HT1080 (cell line): ENCODE measurements at places on chromosomes 6 and 20.
A peak's percentile ranks its signal among the peaks of the same experiment; 100 is the strongest.

DNA sequence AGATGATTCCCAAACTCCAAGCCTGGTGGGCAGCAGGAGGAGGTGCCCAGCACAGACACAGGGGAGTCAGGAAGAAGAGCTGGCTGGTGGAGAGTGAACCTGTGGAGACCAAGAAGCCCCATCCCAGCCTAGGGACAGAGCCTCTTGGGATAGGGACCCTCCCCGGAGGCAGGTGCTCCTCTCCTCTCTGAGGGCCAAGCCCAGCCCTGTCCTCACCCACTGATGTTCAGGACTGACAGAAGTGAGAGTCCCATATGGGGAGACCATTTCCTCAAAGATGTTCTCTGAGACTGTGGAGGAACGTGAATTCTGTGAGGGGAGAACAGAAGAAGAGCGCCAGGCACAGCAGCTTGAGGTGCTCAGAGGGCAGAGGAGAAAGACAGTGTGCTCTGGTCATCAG, 2.4 kb upstream of the EBF4 start:
- DNase-seq = no peak

- no peak for DNase-seq
These were observed 2.8 kb downstream of the ADNP start for GRCh38 chr20:50928469-50928868.

DNA sequence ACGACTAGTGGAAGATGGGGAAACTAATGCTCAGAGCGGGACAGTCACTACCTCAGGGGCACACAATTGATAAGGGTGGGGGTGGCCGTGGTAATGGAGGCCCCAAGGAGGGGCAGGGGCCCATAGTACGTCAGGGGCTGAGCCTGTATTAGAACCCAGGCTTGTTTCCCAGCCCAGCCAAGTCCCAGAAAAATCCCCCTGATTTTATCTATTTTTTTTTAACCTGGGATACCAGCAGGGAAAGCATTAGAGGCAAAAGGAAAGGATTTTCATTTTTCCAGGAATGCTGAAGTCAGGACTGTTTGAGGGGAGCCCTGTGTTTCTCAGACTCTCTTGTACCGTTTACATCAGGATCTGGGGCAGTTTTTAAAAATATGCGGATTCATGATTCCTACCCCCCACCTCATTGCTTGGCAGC, 382 bp downstream of the MYH7B start:
- DNase-seq = no peak

DNA sequence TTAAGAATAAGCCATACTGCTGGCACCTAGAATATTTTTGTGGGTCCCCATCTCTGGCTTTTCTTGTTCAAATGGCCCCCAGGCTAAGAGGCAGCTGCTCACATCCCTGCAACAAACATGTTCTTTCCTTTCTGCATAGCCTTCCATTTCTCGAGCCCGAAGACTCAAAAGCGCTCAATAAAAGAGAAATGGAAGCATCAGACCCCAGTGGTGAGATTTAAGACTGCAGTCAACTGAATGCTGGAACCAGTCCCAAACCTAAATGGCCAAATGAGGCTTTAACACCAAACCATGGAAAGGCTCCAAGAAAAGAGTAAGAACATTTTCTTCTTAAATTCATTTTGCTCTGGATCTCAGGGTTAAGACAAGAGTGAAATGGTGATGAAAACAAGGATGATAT, 122.1 kb upstream of the TRAF3IP2 start:
- no peak for DNase-seq

DNA sequence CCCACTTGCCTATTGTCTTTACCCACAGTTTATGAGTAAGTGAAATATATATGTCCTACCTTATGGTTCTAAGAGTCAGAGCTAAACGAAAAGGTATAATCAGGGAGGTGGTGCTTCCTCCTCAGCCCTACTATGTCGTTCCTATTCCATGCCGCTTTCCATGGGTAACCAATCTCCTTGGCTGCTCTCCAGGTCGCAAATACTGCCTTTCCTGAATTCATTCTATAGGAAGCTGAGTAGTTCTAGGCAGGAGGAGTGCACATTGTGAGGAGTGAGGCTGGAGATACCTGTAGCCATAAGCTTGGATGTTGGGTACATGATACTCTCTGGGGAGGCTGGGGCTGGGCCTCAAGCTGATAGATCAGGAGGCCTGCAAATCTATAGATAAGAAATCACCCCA, 5.8 kb downstream of the IL20RA start:
- no peak for DNase-seq

DNA sequence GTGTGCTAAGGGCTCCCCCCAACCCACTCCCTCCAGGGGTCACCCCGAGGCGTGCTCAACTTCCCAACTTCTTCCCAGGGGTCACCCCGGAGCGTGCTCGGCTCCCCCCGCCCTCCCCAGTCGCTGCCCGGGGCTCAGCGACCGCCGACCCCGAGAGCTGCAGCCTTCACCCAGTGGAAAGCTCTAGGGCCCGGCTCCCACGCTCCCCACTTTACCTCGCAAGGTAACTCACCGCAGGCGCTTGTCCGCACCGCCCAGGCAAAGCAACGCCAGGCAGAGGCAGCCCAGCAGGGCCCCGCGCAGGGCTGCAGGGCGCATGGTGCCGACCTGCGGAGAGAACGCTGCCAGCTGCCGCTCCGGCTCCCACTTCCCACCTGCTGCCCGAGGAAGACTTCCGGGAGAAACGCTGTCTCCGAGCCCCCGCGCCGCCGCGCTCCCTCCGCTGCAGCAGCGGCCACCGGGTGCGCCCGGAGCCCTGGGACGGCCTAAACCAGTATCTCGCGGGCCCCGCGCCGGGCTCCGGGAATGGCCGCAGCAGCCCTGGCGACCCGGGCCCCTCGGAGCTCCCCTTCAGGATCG, 396 bp downstream of the RNASET2 start:
- DNase-seq = no peak

GRCh38 chr6:145283856-145284255, 451.5 kb downstream of the EPM2A start:
- DNase-seq = no peak

DNA sequence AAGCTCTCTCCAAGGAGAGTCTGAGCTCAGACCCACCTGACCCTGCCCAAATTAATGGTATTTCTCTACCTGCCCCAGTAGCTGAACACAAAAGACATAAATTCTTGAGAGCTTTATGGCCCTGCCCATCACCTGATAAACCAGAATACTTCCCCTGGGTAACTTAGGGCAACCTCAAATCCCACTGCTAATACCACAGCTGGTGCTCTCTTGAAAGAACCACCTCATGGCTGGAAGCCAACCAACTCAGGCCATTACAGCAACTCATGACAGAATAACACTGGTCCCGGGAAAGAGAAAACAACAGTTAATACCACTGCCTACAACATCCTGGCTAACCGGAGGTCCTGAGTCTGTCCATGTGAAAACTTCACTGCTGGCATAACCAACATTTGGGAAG, 328.6 kb downstream of the NKAIN2 start:
- DNase-seq = peak; percentile 33

- no peak for DNase-seq
These were observed 179.3 kb downstream of the TBXT start for GRCh38 chr6:165988302-165988756.

- peak; percentile 93 for DNase-seq
These were observed 73.4 kb upstream of the NOX3 start for GRCh38 chr6:155528982-155529453.

DNA sequence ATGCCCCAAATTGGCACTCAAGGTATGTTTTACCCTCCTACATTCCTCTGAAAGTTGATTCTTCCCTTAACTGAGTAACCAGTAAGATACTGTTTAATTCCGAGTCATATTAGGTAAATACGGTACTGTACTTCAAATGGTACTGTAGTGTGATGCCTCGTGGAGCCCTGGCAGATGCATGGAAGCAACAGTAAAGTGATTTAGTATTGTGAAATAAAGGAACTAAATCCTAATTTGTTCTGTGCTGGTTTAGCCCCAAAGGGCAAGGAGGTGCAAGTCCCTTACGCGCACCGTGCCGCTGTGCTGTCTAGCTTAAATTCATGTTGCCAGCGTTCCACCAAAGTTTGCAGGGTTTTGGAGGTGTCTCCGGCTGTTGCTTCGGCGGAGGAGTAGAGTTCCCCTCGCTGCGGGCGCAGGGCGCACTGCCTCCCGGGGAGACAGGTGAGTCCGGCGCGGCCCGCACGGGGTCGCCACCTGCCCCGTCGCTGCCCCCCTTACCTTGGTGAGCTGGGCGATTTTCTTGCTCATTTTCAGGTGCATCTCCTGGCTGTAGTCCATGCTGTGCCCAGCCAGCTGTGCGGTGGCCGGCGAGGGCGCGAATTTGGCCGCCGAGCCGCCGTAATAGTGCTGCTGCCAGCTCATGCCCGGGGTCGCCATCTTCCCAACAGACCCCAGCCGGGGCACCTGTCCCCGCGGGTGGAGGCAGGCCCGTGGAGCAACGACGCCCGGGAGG, 655 bp downstream of the FAM184A start:
- no peak for DNase-seq

DNA sequence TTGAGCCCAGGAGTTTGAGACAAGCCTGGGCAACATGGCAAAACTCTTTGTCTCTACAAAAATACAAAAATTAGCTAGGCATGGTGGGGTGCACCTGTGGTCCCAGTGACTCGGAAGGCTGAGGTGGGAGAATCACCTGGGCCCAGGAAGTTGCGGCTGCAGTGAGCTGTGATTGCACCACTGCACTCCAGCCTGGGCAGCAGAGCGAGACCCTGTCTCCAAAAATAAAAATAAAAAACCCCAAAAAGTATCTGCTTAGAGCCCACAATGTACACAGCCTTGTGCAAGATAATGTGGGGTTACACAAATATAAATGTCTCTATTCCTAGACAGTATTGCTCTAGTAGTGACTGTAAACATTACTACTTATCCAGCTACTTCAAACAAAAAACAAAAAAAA, 5.9 kb downstream of the ESF1 start:
- DNase-seq = no peak

GRCh38 chr6:163306000-163306399, 108.5 kb upstream of the QKI start:
- DNase-seq = no peak

- peak; percentile 19 for DNase-seq
These were observed 5.3 kb downstream of the MMUT start for GRCh38 chr6:49457771-49458170.

GRCh38 chr20:46023999-46024398, 5.0 kb upstream of the SLC12A5 start:
- peak; percentile 40 for DNase-seq

DNA sequence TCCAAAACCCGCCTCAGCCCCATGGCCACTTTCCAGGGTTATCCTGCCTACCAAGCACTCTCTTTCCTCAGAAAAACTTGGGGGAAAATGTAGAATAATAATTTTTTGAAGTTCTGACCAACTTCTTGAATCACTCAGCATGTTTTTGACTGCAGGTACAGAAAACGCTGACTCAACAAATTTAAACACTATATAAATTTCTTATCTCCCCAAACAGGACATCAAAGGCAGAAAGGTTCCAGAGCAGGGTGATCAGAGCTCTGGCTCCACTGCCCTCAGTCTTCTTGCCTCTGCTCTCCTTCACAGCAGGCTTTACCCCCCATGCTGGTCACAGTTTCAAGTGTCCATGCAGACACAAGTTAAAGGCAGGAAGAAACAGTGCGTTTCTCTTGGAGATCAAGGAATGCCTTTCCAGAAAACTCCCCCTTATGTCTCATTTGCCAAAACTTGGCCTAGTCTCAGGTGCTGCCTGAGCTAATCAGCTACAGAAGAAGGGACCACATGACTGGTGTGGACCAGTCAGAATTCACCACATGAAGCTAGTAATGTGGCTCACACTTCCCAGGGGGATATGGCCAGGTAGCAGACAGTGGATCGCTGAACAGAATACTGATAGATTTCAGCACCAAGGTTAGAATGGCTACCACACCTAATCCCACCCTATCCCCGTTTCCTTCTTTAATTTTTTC, 24.4 kb upstream of the SLC17A3 start:
- no peak for DNase-seq

- no peak for DNase-seq
These were observed 17.5 kb downstream of the MRPS18A start for GRCh38 chr6:43669922-43670622.

DNA sequence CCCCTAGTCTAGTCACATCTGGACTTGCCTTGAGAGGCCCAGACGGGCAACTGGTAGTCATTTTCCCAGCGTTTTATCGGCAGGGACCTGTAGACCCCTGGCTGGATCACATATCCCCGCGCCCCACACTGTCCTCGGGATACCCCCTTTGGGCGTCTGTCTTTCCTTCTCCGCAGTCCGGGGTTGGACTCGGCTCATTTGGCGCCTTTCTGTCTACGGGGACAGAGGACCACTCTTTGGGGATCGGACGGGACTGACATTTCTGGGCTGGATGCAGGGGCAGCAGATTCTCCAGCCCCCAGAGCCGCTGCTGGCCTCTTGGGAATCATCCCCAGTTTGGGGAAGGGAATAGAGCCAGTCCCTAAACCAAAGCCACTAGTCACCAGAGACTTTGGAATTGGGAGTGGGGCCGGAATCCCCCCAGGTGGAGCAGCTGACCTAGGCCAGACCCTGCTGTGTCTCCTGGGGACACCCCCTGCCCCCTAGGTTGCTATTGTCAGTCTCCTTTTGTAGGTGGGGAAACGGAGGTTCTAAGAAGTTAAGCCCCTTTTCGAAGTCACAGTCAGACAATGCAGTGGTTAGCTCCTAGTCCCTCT, 734 bp downstream of the FAM110A start:
- no peak for DNase-seq

DNA sequence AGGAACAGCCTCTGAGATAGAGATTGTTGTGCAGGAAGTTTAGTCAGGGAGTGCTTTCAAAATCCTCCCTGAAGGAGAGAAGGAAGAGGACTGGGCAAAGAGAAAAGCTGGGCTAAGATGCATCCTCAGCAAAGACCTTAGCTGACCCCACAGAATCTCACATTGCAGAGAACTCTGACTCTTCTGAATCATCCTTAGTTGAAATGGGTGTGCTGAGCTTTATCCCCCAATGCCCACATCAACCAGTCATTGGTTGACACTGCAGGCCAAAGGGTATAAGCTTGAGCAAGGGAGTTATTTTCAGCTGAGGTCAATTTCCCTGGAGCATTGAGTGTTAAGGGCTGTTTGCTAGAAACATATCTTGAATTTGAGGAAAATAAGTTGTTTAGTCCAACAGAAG, 732.2 kb downstream of the CBLN4 start:
- peak; percentile 57 for DNase-seq

GRCh38 chr6:53178837-53179432, 30.3 kb upstream of the GCM1 start:
- no peak for DNase-seq

- DNase-seq = no peak
These were observed 225.8 kb upstream of the SOX4 start for GRCh38 chr6:21367649-21368154.

DNA sequence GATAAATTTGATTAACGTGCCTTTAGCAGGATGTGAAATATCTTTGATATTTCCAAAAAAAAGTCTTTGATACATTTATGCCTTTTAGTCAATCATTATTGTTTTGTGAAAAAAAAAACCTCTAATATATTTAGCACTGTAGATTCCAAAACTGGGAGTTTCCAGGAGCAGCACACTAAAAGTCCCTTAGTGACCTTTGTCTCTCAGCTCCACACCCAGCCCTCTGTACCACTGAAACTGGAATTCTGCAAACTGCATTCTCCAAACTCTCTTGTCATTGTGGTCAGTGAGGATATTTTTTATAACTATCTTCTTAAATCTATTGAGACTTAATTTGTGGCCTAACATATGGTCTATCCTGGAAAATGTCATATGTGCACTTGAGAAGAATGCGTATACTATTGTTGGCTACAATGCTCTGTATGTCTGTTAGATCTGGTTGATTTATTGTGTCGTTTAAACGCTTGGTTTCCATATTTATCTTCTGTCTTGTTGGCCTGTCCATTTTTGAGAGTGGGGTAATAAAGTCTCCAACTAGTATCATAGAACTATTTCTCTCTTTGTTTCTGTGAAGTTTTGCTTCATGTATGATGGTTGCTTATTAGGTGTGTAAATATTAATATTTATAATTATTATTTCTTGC, 73.2 kb upstream of the CNKSR3 start:
- no peak for DNase-seq
